T-helper 17 cell (primary cell): ENCODE measurements at places on chromosomes 5 and 9.

DNA sequence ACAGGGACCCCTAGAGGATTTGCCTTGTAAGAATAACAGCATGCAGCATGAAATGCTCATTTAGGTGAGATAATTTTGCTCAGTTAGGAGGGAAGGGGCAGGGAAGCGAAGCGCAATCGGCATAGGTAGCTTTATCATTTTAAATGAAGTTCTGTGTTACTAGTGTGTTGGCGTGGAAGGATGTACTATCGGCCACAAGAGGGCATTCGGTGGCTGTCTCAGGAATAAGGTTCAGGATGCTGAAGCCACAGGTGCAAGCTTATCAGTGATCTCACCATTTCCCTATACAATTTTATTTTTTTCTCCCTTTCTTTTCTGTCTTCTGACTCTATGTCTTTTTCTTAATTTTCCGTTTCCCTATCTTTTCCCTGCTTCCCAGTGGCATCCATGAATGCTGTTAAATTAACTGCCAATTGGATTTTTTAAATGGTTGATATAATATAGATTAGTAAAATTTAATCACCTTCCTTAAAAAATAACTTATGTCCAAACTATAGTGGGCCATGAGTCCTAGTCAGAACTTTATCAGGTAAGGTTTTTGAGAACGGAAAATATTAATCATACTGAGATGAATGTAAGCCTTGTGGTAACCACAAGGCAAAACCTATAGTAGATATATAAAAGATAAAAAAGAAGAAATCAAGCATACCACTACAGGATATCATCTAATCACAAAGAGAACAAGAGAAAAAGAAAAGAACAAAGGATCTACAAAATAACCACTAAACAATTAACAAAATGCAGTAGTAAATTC is 1.2 kb upstream of the INSL6 start:
- peaks cover 9% of the 10 kb centered on the region for H3K27me3 ChIP-seq
- peaks cover 11% of the 10 kb centered on the region for H3K4me1 ChIP-seq
- no peak overlapping the region for H3K4me3 ChIP-seq
- no peak overlapping the region for H3K27ac ChIP-seq

GRCh38 chr5:37400501-37400900 is 21.4 kb downstream of the WDR70 start:
- peaks cover 13% of the 10 kb centered on the region for H3K4me1 ChIP-seq
- H3K27me3 ChIP-seq = no peaks in the 10 kb centered on the region
- H3K4me3 ChIP-seq = no peak overlapping the region
- peaks cover 9% of the 10 kb centered on the region for H3K36me3 ChIP-seq

DNA sequence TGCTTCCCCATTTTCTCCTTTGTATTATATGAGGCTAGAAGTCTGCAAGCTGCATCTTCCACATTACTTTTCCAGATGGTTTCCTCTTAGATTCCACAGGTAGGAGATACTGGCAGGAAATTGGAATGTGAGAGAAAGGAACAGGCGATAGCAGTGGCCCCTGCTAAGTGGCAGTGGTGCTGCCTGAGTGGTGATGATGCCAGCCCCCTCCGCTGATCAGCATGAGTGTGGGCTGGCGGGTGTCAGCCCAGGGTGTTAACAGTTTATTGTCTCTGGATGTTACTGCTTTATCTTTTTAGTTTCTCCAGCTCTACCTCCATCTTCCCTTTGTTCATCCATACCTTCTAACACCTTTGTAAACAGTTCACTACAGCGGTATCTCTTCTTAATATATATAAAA is 13.2 kb downstream of the PDE8B start:
- no peak for DNase-seq
- no peak overlapping the region for H3K4me3 ChIP-seq
- H3K27me3 ChIP-seq = peaks cover 44% of the 10 kb centered on the region
- no peak overlapping the region for H3K27ac ChIP-seq
- H3K4me1 ChIP-seq = no peaks in the 10 kb centered on the region
- H3K36me3 ChIP-seq = no peaks in the 10 kb centered on the region

- H3K36me3 ChIP-seq = no peaks in the 10 kb centered on the region
- no peak for DNase-seq
- H3K27me3 ChIP-seq = no peaks in the 10 kb centered on the region
- H3K4me3 ChIP-seq = no peak overlapping the region
- H3K4me1 ChIP-seq = no peaks in the 10 kb centered on the region
Observed at GRCh38 chr5:155546075-155546474, 532.5 kb downstream of the KIF4B start.

GRCh38 chr5:172775326-172776234 is 4.6 kb upstream of the DUSP1 start:
- H3K4me1 ChIP-seq = peaks cover 40% of the 10 kb centered on the region
- no peak for DNase-seq
- peaks cover 3% of the 10 kb centered on the region for H3K36me3 ChIP-seq
- H3K27me3 ChIP-seq = no peaks in the 10 kb centered on the region

DNA sequence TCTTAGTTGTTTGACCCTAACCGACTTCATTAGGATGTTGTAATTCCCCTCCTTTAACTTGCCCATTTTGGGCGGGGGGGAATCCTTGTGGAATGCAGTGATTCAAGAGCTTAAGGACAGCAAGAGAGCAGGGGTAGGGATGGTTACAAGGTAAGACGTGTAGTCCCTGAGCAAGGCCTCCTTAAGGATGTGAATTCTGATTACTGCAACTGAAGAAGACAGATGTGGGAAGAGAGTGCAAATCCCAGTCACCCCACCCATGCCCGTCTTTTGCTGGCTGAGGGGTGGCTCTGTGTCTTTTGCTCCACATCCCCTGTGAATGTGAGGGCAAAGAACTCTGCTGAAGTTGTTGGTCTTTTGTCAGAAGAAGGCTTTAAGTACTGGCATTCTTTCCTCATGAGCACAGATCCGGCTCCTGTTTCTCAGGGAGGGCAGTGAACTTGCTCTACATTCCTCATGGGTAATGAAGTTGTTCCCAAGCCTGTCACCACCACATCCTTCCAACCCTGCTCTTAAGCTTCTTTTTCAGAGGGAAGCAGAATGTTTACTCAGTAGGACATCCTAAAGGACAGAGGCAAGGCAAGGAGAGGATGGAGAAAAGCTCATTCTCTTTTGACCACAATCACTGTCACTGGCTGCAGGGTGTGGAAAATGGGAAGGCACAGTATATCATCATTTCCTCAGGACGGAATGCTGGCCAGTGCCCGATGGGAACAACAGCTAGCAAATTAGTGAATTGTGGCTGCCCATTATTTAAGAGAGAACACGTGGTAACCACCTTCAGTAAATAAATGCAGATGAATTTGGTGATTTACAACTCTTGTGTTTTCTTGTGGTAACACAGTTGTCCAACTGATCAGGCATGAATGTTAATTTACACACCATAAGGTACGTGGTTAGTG is 61.5 kb downstream of the RAI14 start:
- H3K27me3 ChIP-seq = peaks cover 7% of the 10 kb centered on the region
- peaks cover 3% of the 10 kb centered on the region for H3K4me1 ChIP-seq
- no peak overlapping the region for H3K27ac ChIP-seq
- peaks cover 2% of the 10 kb centered on the region for H3K36me3 ChIP-seq

DNA sequence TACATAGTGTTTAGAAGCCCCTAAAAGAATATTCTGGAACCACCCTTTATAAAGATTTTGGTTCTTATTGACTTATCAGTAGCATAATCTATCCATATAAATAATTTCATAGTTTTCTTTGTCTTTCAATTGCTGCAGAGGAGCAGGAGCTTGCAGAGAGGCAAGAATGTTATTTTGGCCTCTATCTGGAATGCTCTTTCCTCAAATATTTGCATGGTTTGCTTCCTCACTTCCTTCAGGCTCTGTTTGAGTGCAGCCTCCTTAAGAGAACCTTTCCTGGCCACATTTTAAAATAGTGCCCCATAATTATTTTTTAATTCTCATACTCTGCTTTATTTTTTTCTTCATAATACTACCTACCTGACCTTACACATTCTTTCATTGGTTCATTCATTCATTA is 1.5 kb downstream of the C5 start:
- no peak overlapping the region for H3K27ac ChIP-seq
- H3K4me3 ChIP-seq = no peak overlapping the region
- no peaks in the 10 kb centered on the region for H3K27me3 ChIP-seq
- H3K36me3 ChIP-seq = no peaks in the 10 kb centered on the region

- no peak overlapping the region for H3K27ac ChIP-seq
- H3K4me3 ChIP-seq = no peak overlapping the region
- peaks cover 9% of the 10 kb centered on the region for H3K4me1 ChIP-seq
- no peak for DNase-seq
- peaks cover 4% of the 10 kb centered on the region for H3K36me3 ChIP-seq
- H3K27me3 ChIP-seq = no peaks in the 10 kb centered on the region
Observed at GRCh38 chr5:133086366-133086875, 34.6 kb downstream of the HSPA4 start.

- no peak overlapping the region for H3K4me3 ChIP-seq
- H3K27ac ChIP-seq = peak overlapping the region; percentile 68
- H3K27me3 ChIP-seq = no peaks in the 10 kb centered on the region
Observed at GRCh38 chr5:142017832-142018427, 5.1 kb upstream of the GNPDA1 start.

DNA sequence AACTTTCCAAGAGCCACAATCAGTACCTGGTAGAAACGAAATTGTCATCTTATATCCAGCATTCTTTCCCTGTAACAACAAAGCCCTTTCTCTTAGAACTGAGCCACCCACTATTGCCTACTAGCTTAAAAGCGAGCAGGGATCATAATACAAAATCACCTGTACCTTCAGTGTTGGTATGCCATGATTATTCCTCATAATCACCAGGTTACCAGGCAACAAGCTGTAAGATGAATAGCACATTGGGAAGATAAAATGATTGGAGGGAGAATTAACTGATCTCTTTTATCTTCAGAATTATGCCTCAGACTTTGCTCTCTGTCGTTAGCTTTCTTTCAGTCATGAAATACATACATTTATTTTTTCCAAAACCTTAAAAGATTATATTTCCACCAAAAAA is 345.6 kb downstream of the PRELID2 start:
- H3K27me3 ChIP-seq = no peaks in the 10 kb centered on the region
- no peak overlapping the region for H3K27ac ChIP-seq
- no peak for DNase-seq
- H3K4me1 ChIP-seq = no peaks in the 10 kb centered on the region
- H3K4me3 ChIP-seq = no peak overlapping the region

- no peaks in the 10 kb centered on the region for H3K36me3 ChIP-seq
- H3K27ac ChIP-seq = no peak overlapping the region
- DNase-seq = no peak
- H3K4me3 ChIP-seq = no peak overlapping the region
- peaks cover 42% of the 10 kb centered on the region for H3K27me3 ChIP-seq
Observed at GRCh38 chr5:135971701-135972100, 16.9 kb upstream of the LECT2 start.

DNA sequence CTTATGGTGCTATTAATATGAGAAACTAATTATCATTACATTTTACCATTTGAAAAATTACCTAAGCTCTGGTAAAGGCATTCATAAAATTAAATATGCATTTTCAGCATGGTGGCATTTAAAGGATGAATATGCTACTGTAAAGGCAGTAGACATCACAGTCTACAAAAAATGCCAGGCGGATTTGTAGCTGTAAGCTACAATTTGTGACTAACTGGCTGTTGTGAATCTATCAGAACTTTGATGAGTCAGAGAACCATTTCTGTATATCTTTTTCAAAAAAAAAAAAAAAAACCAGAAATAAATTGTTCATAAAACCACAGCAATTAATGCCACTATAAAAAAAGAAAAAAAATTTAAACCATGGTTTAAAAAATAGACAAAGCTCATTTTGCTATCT is 186.3 kb downstream of the NFIB start:
- H3K36me3 ChIP-seq = no peaks in the 10 kb centered on the region
- no peak overlapping the region for H3K4me3 ChIP-seq
- peaks cover 13% of the 10 kb centered on the region for H3K27me3 ChIP-seq
- no peaks in the 10 kb centered on the region for H3K4me1 ChIP-seq
- DNase-seq = no peak
- H3K27ac ChIP-seq = no peak overlapping the region

GRCh38 chr5:58985759-58986158 is 402.9 kb downstream of the RAB3C start:
- no peaks in the 10 kb centered on the region for H3K27me3 ChIP-seq
- peak overlapping the region; percentile 29 for H3K27ac ChIP-seq
- peaks cover 14% of the 10 kb centered on the region for H3K4me1 ChIP-seq
- no peak overlapping the region for H3K4me3 ChIP-seq
- peaks cover 7% of the 10 kb centered on the region for H3K36me3 ChIP-seq

DNA sequence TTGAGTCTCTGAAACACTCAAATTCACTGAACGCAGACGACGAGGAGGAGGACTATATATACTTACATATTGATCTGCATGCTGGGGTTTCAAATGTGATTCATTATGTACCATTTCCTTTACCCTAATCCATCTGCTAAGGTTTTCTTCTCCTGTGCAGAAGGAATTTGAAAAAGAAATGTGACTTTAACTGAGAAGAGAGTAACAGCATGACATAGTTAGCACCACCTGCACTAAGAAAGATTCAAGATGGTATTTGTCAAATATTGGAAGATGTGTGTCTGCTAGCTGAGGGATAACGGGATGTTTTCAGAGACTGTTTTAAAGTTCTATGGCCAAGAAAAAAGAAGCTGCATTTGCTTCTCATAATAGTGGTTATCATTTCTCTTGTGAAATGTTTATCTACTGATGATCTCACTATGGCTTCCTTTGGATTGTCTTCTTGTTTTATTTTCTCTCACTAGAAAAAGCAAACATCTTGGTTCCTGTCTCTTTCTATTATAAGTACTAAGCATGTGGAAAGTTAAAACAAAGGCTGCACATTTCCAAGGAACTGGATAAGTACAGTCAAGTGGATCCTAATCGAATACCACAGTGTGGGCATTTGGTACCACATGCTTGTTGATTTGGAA is 89.8 kb upstream of the TLE4 start:
- no peaks in the 10 kb centered on the region for H3K4me1 ChIP-seq
- H3K36me3 ChIP-seq = no peaks in the 10 kb centered on the region
- H3K4me3 ChIP-seq = no peak overlapping the region
- H3K27me3 ChIP-seq = no peaks in the 10 kb centered on the region
- DNase-seq = no peak

- peaks cover 66% of the 10 kb centered on the region for H3K27me3 ChIP-seq
- H3K27ac ChIP-seq = no peak overlapping the region
- H3K4me1 ChIP-seq = no peaks in the 10 kb centered on the region
- no peak overlapping the region for H3K4me3 ChIP-seq
- peaks cover 9% of the 10 kb centered on the region for H3K36me3 ChIP-seq
- no peak for DNase-seq
Observed at GRCh38 chr5:3594510-3595005, 1.1 kb upstream of the IRX1 start.

GRCh38 chr9:89179895-89180734 is 1.5 kb upstream of the SHC3 start:
- H3K4me1 ChIP-seq = peaks cover 13% of the 10 kb centered on the region
- no peak overlapping the region for H3K27ac ChIP-seq
- no peak for DNase-seq
- H3K36me3 ChIP-seq = peaks cover 3% of the 10 kb centered on the region

DNA sequence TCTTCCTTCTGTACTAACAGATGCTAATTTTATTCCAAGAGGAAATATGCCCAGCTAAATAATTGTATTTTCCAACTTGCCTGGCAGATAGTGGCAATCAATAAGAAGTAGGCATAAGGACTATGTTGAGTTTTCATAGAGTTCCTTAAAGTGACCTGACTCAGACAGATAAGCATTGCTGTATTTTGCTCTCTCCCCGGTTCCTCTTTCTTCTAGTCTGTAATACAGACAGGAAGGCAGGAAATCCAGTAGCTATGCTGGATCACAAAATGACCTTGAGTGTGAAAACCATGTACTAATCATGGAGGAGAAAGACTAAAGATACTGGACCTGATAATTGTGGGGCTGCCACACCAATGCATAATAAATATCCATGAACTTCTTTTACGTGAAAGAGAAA is 701.7 kb downstream of the CETN3 start:
- H3K4me3 ChIP-seq = no peak overlapping the region
- H3K27me3 ChIP-seq = no peaks in the 10 kb centered on the region
- no peaks in the 10 kb centered on the region for H3K4me1 ChIP-seq

- no peaks in the 10 kb centered on the region for H3K4me1 ChIP-seq
- H3K4me3 ChIP-seq = no peak overlapping the region
- H3K27me3 ChIP-seq = no peaks in the 10 kb centered on the region
- no peak for DNase-seq
Observed at GRCh38 chr5:151039665-151040064, 19.3 kb downstream of the GPX3 start.
